ENCODE measurements at places on chromosomes 7 and 10.

DNA sequence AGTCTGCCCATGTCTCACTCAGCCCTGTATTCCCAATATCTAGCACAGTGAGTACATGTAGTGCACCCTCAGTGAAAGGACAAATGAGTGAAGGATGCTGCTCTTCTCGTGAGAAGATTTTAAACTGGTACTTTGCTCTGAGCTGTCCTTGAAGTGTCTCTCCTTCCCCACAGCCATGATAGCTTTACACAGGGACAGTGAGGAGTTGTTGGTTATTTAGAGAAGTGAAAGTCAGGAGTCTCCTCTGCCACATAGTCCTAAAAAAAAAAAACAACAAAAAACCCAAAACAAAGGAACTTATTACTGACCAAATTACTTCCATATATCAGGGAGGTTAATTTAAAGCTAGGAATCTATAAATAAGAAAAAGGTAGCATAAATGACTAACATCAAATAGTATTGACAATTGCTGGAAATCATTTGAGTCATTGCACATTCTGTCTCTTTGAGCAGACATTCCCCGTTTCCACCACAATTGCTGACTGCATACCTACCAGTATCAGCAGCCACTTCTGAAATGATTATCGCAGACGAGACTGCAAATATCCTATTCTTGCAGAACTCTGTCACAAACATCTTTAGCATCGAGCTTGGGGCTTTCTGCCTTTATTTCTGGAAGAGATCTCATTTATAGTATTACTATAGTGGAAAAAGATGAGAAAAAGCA, 202.1 kb downstream of the PTEN start:
- DNase-seq, result no peak

DNA sequence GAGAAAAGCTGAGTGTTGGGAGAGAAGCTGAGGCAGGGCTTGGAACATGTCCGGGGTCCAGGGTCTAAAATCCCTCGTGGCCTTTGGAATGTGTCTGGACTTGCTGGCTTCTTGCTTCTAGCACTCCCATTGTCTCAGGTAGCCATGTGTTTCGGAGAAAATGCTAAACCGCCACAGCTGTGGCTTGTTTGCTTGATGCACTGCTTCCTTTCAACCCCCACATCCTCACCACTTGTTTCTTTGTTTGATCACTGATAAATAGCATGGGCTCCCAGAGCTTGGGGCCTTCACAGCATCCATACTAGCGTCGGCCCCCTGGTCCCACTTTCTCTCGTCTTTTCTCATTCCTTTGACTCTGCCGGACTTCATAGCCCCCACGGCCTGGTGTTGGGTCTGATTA, 102.7 kb downstream of the ANKRD26 start:
- no peak for DNase-seq

- DNase-seq, result no peak
These were observed 1.5 kb upstream of the TRDMT1 start for GRCh38 chr10:17202999-17203398.

- no peak for DNase-seq
These were observed 29.0 kb upstream of the EIF5AL1 start for GRCh38 chr10:79483299-79483698.

DNA sequence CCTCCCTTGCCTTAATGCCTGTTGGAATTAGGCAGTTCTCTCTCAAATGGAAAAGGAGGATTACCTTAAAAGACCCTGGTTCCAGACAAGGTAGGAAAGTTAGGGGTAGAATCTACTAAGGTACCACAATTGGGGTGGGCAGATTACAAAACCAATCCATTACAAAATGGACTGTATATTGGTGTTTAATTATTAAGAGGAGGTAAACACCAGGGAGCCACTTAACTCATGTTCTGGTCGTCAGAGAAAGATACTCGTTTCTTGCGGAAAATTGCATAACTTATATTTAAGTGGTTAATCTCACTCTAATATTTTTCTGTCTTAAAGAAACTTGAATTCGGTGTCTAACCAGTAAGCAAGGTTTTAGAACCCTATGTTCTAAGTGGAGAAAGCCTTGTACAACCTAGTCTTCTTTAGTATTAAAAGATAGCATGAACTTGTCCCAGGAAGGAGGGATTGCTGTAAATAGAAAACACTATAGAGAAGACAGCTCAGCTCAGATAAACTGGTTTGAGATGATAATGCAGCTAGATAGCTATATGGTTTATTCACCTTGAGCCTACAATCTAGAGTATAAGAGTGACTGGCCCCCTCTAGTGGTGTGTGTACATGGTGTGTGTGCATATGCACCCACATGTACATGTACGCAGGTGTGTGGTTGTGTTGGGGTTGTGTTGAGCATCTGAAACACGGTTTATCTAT, 58.0 kb upstream of the STRIP2 start:
- peak; percentile 27 for DNase-seq

DNA sequence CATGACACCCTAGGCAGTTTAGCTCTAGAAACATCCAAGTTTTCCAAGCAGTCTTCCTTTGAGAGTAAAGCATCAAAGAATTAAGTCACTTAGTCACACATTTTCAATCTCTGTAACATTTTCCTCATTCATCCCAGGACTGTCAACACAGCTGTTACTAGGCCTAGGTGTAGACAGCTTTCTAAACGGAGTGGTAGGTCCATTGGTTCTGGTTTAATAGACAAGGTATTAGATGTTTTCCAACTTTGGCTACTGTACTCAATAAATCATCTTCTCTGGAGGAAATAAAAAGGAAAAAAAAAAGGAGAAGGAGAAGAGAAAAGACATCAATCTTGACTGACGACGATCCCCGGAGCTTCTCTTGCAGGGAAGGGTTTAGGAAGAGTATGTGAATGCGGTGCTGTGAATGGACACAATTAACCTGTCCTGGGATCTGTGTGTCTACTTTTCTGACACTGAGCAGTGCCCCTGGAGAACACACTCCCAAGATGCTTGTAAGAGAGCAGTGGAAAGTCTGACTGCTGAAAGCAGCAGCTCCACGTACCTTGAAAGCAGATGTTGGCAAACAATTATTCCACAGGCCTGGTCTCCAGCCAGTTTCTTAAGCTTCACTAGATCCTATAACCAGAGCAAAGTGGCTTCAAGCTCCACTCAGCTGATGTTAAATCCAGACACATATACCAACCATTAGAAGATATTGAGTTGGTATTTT, 59.1 kb downstream of the CXCL12 start:
- DNase-seq, result no peak

GRCh38 chr10:89337484-89337883, 9.7 kb downstream of the IFIT3 start:
- DNase-seq, result no peak

GRCh38 chr10:88107296-88108097, 244.1 kb downstream of the PTEN start:
- DNase-seq, result no peak

DNA sequence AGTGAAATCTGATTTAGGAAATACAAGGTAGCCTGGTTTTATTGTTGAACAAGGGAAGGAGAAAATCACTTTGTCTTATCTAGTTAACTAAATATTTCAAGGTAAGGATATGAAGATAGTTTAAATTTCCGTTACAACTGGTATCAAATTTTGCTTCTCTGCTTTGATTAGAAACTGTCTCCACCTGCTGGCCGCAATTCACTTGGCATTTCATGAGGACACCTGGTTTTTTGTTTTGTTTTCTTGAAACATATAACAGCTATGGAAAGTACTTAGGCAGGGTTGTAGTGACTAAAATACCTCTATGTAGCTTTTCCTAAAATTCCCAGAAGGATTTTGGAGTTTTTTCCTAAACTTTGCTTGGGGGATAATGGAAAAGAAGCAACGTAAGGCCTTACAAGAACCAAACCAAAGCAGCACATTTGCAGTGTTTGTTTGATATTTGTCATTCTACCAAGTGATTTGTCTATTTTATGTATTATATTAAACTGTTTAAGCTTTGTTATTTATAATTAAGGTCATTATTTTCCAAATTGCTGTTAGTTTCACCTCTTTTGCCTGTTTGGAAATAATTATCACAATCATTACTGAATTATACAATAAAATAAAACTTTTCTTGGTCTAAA, 73.6 kb downstream of the AHCYL2 start:
- DNase-seq, result peak; percentile 34

GRCh38 chr7:138961159-138961558, 20.0 kb downstream of the KIAA1549 start:
- no peak for DNase-seq

DNA sequence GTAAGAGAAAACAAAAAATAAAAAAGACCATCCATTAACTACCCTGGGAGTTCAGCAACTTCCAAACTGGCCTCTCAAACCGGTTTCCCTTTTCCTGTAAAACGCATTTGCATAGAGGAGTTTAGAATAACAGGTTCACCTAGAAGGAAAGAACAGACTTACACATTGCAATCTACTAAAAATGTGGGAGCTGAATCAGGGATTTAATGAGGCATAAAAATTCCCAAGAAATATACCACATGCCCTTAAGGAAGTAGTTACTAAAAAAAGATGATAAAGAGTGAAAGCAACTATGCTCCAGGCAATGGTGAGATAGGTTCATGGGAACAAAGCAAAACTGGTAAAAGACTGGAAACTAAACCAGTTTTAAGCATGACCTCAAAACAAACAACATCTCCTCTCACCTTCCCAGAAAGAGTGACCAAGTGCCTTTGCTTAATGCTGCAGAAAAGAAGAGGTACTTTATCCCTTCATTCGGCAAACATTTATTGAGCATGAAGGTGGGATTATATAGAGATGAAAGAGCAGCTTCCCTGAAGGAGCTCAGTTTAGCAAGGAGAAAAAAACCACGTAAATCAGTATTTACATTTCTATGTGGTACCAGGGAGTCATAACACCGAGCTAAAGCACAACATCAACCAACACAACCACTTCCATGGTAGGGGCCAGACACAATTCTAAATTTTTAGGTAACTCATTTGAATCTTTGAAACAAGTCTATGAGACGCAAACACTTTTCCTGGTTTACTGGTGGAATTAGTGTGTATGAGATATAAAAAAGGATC, 152.8 kb downstream of the SGMS1 start:
- DNase-seq, result no peak

GRCh38 chr7:50303335-50304128, 984 bp upstream of the IKZF1 start:
- no peak for DNase-seq

DNA sequence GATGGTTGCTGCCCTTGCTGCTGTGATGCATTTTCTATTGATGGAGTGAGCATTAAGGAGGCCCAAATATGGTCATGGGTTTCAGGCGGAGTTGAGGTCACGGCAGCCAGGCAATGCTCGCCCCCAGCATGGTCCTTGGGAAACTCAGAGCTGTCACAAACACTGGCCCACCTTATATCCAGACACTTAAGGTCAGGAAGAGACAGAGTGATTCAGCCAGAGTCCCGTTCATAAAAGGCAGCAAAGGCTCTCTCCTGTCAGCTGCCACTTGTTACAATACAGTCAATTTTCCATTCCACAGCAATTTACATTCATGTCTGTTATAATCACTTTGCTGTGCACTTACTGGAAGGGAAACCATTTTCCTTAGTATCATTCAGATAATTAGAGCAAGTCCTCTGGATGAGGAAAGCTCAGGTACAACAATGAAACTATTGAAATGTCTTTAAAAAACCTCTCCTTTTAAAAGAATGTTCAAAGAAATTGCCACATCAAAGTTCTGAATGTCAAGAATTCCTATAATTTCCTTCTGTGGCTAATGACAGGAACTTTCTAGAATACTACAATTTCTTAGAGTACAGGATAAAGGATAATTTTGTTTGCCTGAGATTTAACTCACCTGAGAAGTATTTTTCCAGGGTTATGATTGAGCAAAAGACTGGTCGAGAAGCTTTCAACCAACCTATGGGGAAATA, 14.8 kb upstream of the ANKRD1 start:
- DNase-seq, result no peak

GRCh38 chr10:46077731-46078413, 31.8 kb upstream of the MSMB start:
- no peak for DNase-seq

- DNase-seq, result no peak
These were observed 54.5 kb downstream of the NRP1 start for GRCh38 chr10:33279811-33280602.

GRCh38 chr10:110918269-110918642, 724 bp downstream of the BBIP1 start:
- DNase-seq, result peak; percentile 76

GRCh38 chr7:80218723-80219122, 84.1 kb downstream of the GNAI1 start:
- DNase-seq, result no peak

- no peak for DNase-seq
These were observed 589.1 kb upstream of the MGMT start for GRCh38 chr10:128877936-128878335.

DNA sequence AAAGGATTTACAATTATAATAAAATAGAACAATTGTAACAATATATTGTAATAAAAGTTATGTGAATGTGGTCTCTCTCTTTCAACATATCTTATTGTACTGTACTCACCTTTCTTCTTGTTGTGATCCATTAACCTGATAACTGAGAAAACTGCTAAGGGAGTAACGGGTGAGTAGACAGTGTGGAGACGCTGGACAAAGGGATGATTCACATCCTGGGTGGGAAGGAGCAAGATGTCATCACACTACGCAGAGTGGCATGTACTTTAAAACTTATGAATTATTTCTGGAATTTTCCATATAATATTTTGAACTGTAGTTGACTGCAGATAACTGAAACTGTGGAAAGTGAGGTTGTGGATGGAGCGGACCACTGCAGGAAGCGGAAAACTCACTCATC, 91.2 kb upstream of the PLPP4 start:
- DNase-seq, result no peak

DNA sequence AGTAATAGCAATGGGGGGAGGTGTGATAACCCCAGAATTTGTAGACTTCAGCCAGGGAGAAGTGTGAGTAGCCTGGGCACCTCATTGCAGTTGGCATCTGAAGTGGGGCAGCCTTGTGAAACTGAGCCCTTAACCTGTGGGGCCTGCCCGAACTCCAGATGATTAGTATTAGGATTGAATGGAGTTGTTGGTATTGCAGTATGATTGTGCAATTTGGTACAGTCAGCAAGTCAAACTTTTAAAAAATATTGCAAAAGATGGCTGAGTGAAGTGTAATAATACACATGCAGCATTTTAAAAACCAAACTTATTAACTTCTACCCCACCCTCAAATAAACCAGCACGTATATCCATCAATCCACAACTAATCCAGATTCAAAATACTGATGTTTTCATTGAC, 9.3 kb downstream of the RBM33 start:
- no peak for DNase-seq

- DNase-seq, result no peak
These were observed 27.0 kb downstream of the CALML3 start for GRCh38 chr10:5551531-5552375.

DNA sequence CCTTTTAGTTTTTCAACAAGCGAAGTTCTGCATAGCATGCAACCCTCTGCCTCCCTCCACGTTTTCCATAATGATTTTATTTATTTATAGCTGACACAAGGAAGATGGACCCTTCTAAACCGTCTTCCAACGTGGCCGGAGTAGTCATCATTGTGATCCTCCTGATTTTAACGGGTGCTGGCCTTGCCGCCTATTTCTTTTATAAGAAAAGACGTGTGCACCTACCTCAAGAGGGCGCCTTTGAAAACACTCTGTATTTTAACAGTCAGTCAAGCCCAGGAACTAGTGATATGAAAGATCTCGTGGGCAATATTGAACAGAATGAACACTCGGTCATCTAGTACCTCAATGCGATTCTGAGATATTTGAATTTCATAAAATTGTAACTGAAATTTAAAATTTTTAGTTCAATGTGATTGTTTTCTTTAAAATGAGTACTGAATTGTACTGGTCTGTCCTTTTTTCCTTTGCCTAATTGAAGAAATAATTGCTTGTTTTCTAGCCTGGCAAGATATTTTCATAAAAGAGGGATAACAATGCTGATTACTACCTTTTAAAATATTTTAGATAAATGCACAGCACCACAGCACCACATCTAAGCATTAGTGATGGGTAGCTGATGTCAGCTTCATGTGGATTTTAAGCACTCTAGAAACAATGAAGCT, 41.5 kb upstream of the SLC39A12 start:
- DNase-seq, result no peak

GRCh38 chr10:47164126-47164799, 135.7 kb upstream of the GDF10 start:
- no peak for DNase-seq

Data from NCI-H1105 (cell line).